ENCODE measurements at places on chromosomes 6 and 20. TPM values are rescaled to one million over a fixed set of nuclear protein-coding genes. Genes with fewer than 3 reads are reported as not detected.

Gene NRSN1
- 0.03 TPM for polyA plus RNA-seq

Gene TSBP1
- not detected for polyA plus RNA-seq

DNA sequence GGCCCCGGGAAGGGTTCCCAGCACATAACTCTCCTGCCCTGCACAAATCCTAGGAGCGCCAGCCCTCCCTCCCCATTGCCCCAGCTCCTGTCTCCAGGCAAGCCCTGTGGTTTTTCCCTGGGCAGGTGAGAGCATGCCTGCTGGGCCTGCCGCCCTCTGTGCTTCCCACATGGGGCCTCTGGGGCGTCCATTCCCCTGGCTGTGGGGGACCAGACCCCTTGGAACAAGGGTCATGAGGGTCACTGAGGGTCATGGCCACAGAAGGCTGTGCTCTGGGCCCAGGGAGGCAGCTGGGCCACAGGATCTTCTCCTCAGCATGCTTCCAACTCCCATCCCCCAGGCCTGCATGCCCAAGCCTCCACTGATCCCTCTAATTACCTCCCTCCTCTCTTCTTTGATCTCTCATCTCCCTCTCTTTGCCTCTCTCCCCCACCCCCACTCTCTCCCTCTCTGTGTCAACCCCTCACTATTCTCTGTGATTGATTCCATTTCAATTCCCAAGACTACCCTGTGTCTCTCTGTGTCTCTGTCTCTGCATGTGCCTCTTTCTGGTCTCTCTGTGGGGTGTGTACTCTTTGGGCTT, 6.1 kb downstream of the MDFI start:
- DNase-seq = no peak

DNA sequence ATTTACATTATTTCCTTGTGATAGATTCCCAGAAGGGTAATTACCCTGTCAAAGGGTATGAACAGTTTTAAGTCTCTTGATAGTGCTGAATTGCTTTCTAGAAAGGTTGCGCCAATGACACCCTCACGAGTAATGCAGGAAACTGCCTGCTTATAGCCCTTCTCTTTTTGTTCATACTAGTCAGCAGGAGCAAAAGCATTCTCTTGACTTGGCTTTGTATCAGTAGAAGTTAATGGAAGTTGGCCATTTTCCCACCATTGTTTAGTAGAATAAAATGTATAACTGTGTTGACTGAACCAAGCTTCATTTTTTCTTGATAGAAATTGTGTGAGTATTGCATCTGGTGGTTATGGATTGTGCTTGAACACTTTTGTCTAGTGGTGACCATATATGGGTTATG, 100.1 kb downstream of the FARS2 start:
- no peak for DNase-seq

All from H1 (cell line).